ENCODE measurements at places on chromosomes 4 and X. TPM values are rescaled to one million over a fixed set of nuclear protein-coding genes. Genes with fewer than 3 reads are reported as not detected.

- DNase-seq, result no peak
Measured at GRCh38 chr4:110878956-110879355, 256.1 kb upstream of the PITX2 start.

DNA sequence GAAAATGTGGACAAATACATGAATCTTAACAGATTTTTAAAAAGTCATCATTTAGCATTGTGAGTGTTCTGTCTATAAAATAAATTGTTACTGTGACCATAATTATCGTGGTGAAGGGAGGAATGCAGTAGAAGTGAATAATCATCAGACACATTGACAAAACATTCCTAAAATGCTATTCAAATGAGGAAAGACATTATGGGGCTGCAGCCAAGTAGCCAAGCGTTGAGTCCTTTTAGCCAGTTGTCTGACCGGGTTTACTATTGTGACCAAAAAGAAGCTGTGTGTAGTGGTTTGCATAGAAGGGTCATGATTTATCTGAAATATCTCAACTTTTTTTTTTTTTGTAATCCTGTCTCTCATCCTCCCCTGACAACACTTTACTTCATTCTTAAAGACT, 19.5 kb downstream of the WWC2 start:
- DNase-seq, result no peak

TRIML1 gene
- not detected for total RNA-seq

DNA sequence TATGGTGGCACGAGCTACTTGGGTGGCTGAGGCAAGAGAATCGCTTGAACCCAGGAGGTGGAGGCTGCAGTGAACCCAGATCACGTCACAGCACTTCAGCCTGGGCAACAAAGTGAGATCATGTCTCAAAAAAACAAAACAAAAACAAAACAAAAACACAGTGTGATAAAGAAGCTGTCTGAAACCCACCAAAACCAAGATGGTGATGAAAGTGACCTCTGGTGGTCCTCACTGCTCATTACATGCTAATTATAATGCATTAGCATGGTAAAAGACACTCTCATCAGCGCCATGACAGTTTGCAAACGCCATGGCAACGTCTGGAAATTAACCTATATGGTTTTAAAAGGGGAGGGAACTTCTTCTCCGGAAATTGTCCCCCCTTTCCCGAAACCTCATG, 29.4 kb upstream of the OPHN1 start:
- DNase-seq, result peak; percentile 19

DNA sequence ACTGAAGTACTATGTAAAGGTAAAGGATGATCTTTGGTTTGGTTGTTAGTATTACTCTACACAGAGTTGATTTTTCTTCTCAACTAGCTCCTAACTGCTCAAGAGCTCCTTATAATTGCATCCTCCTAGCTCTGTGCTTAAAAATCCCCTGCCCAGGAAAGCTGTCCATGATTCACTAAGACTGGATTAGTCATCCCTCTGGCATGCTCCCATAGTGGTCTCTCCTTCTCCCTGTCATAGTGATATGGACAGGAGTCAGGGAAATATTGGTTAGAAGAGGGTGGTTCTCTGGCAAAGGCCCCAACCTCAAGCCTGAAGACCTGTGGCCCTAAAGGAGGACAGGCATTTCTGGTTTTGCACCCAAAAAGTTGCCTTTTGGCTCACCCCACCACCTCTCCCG, 242.3 kb upstream of the KCNIP4 start:
- DNase-seq, result no peak

TMEM35A gene
- 0.79 TPM for total RNA-seq

UGDH gene
- 46.2 TPM for total RNA-seq

KDM5C gene
- 105 TPM for total RNA-seq

DNA sequence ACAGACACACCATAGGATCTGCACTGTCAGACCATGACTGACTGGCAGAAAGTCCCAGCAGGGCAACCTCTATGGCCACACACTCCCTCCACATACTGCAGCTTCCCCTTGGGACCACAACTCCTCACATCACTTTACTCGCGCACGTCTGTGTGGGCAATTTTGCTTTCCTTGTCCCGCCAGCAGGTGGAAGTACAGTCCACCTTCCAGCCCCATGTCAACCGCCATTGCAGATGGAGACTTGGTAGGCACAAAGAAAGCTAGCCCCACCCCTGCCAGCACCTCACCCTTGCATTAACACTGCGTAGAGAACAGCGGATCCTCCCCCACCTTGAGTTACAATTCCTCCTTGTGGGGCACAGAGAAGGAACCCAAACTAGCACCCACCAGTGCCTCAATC, 74.4 kb upstream of the NAP1L2 start:
- DNase-seq, result no peak

- DNase-seq, result no peak
Measured at GRCh38 chr4:76339364-76339763, 32.8 kb downstream of the STBD1 start.

XPNPEP2 gene
- 4.1 TPM for total RNA-seq

TMEM271 gene
- total RNA-seq, result 0.30 TPM

CT55 gene
- not detected for total RNA-seq

SMR3A gene
- not detected for total RNA-seq

DNA sequence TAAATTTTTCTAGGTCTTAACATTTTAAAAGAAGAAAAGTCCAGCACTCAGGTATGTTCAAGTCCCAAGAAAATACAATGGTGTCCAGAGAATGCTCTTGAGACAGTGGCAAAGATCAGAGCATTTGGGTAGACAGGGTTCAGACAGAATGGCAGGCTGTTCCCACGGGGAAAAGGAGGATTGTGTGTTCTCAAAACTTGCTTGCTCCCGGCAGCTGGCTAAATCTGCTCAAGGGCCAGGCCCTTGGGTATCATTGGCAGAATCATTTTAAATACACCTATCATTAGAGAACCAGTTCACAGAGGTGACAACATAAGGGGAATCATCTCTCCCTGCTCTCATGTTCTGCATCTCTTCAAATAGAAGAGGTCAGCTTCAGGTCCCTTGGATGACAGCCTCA, 456.3 kb downstream of the DTHD1 start:
- no peak for DNase-seq

DNA sequence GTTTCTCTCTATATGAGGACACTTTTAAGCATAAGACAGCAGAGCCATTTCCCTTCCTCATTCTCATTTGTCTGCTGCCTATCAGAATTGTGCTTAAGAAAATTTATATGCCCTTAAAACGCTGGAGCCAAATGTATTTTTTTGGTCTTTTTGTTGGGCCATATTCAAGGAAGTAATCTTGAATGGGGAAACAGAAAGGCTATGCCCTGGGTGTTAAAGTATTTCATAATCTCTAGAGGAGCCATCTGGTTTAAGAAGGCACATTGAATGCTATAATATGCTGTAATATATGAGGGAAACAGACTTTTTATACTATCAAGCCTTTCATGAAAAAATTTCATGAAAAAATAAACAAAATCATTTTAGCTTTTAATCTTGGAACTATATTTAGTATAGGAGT, 4.3 kb downstream of the DMD start:
- DNase-seq, result no peak

ARHGEF6 gene
- 18.6 TPM for total RNA-seq

DNA sequence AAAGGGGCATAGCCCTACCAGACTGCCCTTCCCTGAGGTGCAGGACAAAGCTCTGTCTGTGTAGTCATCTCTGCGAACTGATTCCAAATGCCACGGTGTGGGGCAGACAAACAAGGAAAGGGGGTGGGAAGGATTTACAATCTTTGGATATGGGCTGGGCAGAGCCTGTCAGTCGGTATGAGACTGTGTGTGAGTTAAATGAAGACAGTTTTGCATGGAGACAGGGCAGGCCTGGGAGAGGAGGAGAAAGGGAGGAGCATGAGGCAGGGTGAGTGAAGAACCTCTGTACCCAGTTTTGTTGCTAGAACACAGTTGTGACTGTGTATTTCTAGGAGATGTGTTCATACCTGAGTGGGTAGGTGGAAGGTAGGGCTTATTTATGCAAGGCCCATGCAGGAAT, 59.4 kb upstream of the MSN start:
- no peak for DNase-seq

GRCh38 chr4:165783626-165784025, 89.4 kb upstream of the TLL1 start:
- DNase-seq, result no peak

DNA sequence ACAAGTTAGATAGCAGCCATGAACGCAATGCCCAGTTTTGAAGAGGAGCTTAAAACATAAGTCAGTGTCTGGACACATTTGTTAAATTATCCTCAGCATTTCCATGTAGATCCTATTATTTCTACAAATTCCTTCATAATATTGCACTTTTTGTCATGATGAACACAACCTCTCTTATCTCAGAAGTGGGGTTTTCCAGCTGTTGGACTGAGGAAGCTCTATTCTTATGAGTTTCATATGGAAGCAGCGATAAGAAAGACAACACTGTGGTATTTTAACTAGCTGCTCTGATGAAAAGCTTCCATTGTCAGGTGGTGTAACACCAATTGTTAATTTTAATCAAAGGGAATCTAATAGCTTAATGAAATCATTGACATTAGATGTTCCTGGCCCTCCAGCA, 308.7 kb downstream of the GBA3 start:
- DNase-seq, result no peak

GRCh38 chr4:71558248-71558647, 219.4 kb downstream of the SLC4A4 start:
- no peak for DNase-seq

FGF2 gene
- 11.1 TPM for total RNA-seq

DNA sequence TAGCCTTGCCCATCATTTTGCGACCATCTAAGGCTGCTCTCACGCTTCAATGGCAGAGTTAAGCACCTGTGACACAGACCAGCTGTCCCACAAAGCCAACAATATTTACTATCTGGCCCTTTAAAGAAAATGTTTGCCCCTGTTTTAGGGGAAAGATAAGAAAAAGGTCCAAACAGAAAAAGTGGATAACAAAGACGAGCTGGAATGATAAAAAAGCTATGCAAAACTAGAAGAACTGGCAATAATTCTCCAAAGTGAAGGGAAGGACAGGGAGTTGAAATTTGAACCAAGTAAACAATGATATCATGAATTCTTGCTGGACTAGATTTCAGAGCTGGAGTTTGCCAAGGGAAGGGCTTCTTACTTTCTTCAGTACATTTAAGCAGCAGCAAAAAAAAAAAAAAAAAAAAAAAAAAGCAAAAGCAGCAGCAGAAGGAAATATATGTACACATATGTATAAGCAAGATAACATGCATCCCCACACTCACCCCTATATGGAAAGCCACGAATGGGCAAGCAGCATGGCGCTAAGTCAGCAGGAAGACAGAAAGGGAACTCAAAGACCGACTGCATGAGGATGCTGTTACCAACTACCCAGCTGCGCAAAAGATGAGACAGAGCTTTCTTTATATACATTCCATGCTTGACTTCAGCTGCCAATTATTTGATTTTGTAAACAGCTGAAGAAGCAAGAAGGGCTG, 12.5 kb downstream of the TRAPPC2 start:
- DNase-seq, result peak; percentile 70

DNA sequence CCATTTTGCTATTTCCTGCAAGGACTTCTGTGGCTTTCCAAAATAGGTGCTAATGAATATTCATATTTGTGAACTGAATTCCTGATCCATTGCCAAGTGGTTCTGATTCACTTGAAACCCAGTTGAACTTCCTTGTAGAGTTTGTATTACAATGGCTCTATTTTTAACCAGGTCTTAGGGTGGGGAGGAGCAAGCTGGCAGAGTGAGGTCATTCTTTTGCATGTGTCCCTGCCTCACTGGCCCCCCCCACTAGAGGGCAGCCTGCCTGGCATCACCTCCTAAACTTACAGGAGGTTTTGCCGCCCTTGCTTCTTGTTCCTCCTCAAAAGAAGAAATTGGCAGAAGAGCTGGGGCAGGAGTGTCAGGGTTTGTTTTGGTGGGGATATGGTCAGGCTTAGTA, 10.5 kb downstream of the PTTG2 start:
- DNase-seq, result no peak

SPOCK3 gene
- 1.1 TPM for total RNA-seq

BANK1 gene
- 1.8 TPM for total RNA-seq

DNA sequence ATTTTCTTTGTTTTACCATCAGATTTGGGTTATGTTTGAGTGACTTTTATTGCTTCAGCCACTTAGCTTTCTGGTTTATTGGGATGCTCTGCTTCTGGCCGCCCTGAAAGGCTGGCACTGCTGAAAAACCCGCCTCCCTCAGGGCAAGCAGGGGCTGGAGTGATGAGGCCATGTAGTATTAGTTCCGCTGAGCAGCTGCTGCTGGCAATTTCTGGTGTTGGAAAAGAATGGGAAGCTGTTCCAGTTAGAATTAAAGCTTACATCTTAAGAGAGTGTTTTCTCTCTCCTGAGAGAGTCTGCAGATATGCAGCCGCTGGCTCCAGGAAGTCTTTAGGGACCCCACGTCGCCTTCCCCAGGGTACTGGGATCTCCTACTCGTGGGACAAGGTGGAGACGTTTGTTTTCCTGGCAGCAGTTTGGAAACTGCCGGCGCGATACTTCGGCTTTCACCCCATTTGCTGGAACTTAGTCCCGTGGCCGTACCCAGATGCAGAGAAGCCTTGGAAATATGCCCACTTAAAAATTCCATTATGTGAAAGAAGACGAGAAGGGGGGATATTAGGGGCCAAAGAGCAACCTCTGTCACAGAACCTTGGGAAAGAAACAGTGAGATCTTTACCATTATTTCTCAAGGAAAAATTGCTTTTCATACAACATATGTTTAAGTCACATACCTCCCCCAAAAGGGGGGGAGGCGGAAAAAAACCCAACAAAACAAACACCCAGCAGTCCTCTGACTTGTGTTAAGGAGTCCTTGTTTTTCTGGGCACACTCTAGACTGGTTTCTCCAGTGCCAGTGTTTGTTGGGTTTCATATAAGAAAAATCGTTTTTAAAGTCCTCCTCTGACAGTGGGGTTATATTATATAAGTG, 72.6 kb downstream of the TMEM131L start:
- peak; percentile 77 for DNase-seq

DNA sequence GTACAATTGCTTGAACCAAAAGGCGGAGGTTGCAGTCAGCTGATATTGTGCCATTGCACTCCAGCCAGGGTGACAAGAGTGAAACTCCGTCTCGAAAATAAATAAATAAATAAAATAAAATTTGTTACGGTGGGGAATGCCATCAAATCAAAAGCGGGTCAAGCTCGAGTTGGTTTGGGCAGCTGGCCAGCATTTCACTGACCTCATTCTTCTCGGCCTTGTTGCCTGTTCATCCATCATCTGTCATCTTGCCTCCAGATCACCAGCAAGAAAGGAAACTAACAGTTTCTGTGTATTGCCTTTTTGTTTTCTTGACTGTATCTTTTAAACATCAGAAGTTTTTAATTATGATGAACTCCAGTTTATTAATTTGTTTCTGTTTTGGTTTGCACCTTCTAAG, 31.5 kb upstream of the KLHL2 start:
- peak; percentile 22 for DNase-seq

UNC5C gene
- total RNA-seq, result 1.1 TPM

DNA sequence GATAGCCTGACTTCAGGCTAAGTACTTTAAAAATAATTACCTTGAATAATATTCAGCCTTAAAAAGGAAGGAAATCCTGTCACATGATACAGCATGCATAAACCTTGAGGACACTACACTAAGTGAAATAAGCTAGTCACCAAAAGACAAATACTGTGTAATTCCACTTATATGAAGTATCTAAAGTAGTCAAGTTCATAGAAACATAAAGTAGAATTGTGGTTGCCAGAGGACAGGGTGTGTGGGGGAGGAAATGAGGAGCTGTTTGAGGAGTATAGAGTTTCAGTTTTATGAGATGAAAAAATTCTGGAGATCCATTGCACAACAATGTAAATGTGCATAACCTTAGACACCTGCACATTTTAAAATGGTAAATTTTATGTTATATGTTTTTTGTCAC, 5.6 kb upstream of the STPG2 start:
- no peak for DNase-seq
